CD4-positive, CD25-positive, alpha-beta regulatory T cell (primary cell): ENCODE measurements at places on chromosomes 7 and 10. TPM values are rescaled to one million over a fixed set of nuclear protein-coding genes. Genes with fewer than 3 reads are reported as not detected.

GRCh38 chr7:128108129-128108528, 76.9 kb upstream of the LRRC4 start:
- H3K36me3 ChIP-seq: no peaks in the 10 kb centered on the region
- peaks cover 39% of the 10 kb centered on the region for H3K4me1 ChIP-seq

GRCh38 chr10:12448729-12449391, 99.5 kb downstream of the CAMK1D start:
- H3K4me1 ChIP-seq: peaks cover 10% of the 10 kb centered on the region
- H3K27ac ChIP-seq: peak overlapping the region; percentile 73
- no peaks in the 10 kb centered on the region for H3K27me3 ChIP-seq
- no peaks in the 10 kb centered on the region for H3K36me3 ChIP-seq

DNA sequence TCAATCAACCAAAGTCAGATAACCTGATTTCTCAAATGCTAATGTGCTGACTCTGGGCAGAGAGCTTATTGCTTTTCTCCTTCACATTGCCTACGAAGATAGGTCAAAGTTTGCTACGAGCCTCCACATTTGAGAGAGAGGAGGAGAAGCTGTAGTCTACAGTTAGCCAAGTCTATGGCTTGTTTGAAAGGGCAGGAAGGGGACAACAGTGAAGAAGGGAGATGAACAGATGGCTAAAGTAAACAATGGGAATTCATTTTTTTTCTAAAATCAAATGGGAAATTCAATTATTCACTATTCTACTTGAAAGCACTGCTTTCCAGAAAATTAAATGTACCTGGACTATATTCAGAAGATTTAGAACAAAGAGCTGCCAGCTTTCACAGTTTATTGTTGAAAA, 126.7 kb upstream of the C1QL3 start:
- no peaks in the 10 kb centered on the region for H3K4me1 ChIP-seq
- H3K27me3 ChIP-seq: no peaks in the 10 kb centered on the region
- no peak for DNase-seq
- H3K4me3 ChIP-seq: no peak overlapping the region
- H3K27ac ChIP-seq: no peak overlapping the region

The AGR2 gene
- not detected for polyA plus RNA-seq

The DNMBP gene
- polyA plus RNA-seq: 0.56 TPM

The NRP1 gene
- polyA plus RNA-seq: not detected

The MYOZ1 gene
- polyA plus RNA-seq: not detected
